NCI-H187 treated with DMSO at 0.1 percent for 48 hours (cell line): ENCODE measurements at places on chromosomes 16 and 17.
A peak's percentile ranks its signal among the peaks of the same experiment; 100 is the strongest.

- no peak for DNase-seq
These were observed 10.4 kb upstream of the SMIM5 start for GRCh38 chr17:75622771-75623273.

GRCh38 chr17:4944163-4944553 is 4.1 kb downstream of the RNF167 start:
- DNase-seq: no peak

DNA sequence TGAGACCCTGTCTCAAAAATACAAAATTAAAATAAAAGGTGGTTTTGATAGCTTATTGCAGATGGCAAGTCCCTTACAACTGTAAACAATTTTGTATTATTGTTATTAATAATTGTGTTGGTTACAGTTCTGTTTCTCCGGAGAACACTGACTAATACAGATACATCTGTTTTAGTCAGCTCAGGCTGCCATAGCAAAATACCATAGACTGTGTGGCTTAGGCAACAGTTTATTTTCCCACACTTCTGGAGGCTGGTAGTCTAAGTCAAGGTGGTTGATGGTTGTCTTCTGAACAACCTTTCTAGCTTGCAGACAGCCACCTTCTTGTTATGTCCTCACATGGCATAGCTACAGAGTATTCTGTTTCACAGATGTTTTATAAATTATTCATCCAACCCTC is 14.2 kb upstream of the IL21R start:
- DNase-seq: no peak

GRCh38 chr16:3486506-3487215 is 8.6 kb downstream of the C16orf90 start:
- no peak for DNase-seq

GRCh38 chr17:31609996-31610910 is 218.8 kb downstream of the RAB11FIP4 start:
- DNase-seq: no peak

GRCh38 chr16:31421587-31421986 is 6.6 kb downstream of the COX6A2 start:
- DNase-seq: no peak

DNA sequence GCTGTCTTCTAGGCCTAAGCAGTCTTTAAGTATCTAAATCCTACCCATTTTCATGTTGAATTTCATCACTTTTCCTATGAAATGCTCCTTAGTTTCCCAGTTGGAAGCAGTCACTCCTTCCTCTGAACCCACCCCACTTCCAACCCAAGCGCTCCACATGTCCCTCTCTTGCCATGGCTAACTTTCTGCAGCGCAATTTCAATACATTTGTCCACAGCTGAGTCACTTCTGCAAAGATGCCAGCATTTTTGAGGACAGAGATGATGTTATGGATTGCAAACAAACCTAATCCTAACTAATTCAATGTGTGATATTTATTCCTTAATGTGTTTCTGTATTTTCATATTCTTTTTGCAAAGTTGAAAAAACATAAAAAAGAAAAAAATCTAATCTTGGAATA is 71.7 kb downstream of the HLF start:
- DNase-seq: no peak

- no peak for DNase-seq
These were observed 5.2 kb upstream of the CCDC182 start for GRCh38 chr17:57750109-57750871.

DNA sequence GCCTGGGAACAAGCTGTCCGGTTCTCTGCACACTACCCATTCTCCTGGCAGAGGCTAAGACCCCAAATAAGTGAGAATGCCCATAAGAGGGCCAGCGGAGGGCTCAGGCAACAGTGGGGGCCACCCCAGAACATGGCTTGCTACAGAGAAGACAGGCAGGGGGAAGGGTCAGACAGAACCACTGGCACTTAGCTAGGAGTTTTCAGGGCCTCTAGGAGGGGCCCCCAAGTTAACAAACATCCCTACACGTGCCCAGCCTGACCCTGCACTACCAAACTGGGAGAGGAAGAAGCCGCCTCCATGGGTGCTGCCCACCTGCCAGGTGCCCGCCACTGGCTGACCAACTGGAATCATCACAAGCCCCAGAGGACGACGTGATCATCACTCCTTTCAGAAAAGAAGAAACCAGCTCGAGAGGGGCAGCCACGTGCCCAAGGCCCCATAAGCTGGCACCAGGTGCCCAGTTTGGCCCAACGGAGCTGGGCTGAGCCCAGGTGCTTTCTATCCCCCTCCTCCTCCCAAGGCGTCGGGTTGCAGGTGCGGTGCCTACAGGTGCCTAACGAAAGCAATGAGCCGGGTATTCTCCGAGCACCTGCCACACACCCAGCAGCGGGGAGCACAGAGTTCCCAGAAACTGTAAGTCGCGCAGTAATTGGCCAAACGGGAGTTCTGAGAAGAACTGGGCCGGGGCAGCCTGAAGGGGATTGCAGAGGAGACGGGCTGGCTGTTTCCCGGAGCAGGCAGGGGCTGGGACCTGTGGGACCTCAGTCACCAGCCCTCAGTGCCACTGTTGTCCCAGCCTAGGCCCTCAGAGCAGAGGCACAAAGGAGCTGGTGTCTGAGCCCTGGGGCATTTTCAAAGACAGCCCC is 13.2 kb downstream of the RPH3AL start:
- DNase-seq: peak; percentile 57

- no peak for DNase-seq
These were observed 9.2 kb downstream of the HS3ST6 start for GRCh38 chr16:1908983-1909382.

DNA sequence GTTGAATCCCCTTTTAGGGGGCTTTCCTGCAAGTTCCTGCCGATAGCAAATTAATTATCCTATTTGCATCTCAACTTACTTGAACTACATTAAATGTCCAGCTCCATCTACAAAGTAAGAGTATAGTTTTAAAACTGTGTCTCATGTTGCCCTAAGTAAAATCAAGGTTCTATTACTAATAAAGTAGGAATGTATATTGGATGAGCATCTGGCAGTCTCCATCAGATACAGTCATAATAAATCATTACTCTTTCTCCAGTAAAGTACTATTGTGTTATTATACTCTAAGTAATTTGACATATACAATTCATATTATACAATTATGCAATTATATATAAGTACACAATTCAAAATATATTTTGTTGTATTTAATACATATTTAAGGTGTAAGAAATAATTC is 249.3 kb downstream of the CEP112 start:
- DNase-seq: no peak

DNA sequence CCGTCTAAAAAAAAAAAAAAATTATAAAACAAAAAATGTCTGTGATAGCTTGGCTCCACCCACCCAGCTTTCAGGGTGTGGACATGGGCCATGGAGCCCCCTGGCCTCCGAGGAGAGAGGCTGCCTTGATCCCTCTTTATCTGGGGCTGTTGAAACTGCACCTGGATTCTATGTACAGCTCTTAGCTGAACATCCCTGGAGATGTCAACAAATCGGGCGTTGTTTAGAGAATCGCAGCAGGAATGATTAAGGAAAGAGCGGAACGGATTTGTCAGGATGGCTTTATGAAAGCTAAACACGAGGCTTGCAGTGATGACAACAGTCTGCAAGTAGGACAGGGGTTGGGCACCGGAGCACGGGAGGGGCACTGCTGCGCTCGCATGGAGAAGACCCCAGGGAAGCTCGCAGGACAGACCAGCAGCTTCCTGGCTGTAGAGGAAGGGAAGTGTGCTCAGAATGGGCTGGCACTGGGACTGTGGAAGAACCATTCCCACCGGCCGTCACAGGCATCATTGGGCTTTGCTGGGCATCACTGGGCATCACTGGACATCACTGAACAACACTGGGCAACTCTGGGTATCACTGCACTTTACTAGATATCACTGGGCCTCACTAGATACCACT is 195.8 kb upstream of the FOXF1 start:
- no peak for DNase-seq

- no peak for DNase-seq
These were observed 1.5 kb upstream of the FAAP100 start for GRCh38 chr17:81553616-81554181.

- no peak for DNase-seq
These were observed 53.2 kb downstream of the SLC39A11 start for GRCh38 chr17:73039282-73039681.

DNA sequence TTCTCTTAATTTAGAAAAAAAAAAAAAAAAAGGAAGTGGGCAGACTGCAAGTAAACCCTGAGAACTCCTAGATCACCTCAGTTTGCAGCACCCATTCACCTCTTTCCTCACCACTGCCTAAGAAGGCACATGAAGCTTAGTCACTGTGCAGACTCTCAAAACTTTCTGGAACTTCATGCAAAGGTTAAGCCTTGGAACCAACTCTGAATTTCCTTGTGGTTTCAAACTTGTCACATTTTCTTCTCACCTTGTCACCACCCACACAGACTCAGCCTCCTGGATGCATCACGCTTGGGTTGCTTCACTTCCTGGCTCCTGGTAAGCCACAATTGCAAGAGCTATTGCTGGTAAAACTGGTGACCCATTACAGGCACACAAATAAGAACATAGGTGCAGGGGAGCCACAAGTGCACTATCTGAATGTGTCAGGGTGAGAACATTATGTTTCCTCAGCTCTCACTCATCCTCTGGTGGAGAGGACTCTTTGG is 15.0 kb upstream of the CPD start:
- DNase-seq: no peak

DNA sequence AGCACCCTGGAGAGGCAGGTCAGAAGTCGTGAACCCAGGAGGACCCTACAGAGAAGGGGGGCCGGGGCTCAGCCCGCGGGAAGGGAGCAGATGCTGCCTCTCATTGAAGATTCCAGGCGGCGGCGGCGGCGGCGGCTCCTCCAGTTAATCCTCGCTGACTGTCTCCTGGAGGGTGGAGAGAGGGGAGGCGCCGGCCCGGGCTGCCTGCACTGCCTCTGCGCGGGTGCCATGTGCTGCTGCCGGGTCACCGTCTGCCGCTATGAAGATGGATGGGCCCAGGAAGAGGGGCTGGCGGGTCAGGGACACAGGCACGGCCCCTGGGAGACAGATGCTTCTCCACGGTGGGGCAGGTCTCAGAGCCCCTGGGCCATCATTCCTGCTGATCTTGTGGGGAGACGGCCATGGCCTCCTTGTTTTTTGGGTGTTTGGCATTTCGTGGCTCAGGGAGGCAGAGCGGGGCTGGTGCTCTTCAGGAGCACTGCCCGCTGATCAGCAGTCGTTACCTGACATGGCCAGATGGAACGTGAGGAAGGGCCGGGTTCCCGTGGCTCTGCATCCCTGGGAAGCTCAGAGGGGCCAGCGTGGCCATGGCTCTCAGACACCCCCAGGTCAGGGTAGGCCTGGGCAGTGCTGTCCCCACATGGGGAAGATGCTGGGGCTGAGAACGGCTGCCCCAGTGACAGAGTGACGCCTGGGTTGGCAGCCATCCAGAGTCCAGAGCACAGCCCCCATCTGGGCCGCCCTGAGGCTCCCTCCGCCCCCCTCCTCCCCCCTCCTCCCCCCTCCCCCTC is 36.1 kb downstream of the GINS2 start:
- no peak for DNase-seq

DNA sequence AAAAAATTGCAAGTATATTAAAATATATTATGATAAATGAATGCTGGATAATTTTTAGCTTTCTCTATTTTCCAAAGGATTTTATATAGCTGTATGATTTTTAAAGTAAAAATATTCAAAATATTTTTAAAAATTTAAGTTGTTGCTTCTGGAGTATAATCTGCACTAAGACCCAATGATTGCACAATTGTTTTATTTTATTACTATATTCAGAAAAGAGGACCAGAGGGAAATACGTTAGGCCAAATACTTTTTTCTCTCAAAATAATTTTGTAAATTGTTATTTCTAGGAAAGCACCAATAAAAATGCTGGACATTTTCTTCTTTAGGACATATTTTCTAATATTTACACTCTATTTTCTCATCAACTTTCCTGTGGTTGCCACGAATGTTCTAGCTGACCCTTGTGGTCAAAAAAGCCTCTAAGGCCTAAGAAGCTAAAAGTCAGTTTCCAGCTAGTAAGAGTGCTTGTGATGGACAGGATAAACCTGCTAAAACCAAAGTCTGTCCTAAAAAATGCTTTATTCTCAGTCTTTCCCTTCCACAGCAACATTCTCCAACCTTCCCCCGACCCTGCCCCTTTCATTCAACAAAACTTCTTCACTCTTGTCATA is 31.2 kb downstream of the MMD start:
- DNase-seq: no peak

DNA sequence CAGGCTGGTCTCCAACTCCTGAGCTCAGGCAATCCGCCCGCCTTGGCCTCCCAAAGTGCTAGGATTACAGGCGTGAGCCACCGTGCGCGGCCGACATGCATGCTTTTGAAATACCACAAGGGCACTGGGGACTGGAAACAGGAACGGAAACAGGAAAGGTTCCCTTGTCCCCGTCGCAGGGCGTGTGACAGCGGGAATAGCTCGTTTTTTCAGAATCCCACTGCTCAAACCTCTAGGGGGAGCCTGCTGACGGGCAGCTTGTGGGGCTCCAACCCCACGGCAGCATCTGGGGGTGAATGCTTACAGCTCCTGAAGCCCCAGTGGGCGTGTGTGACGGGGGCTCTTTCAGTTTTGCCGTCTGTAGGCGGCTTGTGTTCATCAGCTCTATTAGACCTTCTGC is 18.8 kb upstream of the ASGR2 start:
- no peak for DNase-seq

DNA sequence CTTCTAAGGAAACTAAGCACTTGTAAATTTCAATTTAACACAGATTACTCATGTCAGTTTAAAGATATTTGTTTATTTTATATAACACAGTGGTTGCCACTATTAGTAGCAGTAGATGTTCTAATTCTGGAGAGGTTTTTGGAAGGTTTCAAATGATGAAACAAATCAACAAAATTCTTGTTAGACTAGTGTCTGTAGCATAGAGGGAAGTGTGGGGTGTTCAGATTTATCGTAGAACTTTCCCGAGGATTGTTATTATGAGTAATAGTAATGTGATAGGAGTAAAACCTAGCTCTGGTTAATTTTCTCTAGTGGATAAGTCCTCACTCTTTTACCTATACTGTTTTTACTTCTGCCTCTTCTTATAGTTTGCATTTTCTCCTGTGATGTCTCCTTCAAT is 6.3 kb downstream of the GAN start:
- no peak for DNase-seq

GRCh38 chr16:54938212-54939028 is 7.8 kb downstream of the IRX5 start:
- no peak for DNase-seq

DNA sequence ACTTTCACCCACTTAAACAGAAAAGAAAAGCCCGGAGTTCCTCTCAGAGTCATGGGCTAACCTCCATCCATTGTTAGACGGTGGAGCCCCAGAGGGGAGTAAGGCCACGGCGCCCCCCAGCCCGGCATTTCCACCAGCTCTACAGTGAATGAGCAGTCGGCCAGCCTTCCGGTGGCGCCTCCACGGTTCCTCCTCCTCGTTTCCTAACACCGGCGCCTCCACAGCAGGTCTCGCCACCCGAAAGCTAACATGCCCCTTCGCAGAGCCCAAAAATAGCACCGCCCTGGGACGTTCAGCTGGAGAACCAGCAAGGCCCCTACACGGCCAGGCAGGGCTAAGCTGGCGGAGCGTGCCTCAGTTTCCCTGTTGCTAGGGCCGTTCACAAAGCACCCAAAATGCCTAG is 858 bp downstream of the MMD start:
- DNase-seq: no peak

- no peak for DNase-seq
These were observed 149.9 kb downstream of the SLC39A11 start for GRCh38 chr17:72942579-72942978.
